ENCODE measurements at places on chromosomes 5 and 9.

DNA sequence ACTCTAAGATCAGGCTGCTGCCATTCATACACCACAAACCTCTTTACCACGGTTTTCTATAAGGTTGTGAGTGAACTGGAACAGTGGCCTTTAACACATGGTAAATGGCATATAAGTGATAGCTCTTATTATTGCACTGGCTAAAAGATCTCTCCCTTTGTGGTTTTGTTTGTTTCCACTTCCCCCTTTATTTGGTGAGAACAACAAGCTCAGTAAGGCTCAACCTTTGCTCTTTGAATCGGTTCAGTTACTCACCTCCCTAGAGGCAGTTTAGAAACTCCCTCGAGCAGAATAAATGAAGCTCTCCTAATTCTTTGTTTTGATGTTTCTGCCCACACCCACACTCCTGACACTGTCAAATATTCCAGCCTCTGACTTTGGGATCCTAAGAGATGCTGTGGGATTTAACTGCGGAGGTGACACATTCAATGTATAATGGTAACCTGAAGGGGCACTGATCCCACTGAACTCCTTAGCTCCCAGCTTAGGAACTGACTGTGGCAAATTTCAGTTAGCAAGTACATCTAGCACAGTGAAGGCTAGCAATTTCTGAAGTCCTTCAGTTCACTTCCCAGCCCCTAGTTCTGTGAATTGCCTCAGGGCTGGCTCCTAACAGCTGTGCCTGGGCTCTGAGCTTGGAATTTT is 22.5 kb upstream of the RAD23B start:
- no peak for DNase-seq

GRCh38 chr5:72651779-72652178 is 144.6 kb upstream of the ZNF366 start:
- DNase-seq, result no peak

- DNase-seq, result no peak
Measured at GRCh38 chr5:45062044-45062443, 253.3 kb downstream of the MRPS30 start.

DNA sequence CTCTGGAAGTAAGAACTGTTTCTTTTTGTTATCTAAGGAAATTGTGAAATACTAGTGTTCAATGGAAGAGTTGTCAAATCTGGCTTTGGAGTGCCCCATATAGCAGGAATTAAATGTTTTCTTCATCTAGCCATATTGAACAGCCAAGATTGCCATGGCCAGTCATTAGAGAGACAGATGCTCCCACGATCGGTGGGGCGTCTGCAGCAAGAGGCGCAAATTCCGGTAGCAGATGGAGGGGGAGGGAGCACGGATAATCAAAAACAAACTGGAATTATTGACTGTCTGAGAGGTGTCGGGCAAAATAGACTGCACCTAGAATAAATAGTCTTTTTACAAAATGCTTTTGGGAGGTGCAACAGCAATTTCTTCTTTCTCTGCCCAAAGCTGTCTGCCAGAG is 139.1 kb upstream of the FSTL4 start:
- DNase-seq, result no peak

GRCh38 chr9:21031091-21031807 is at the start of gene HACD4:
HACD4 (minus strand) TSS chr9:21031640; CDS start chr9:21031590, 50 bp downstream.
- peak; percentile 70 for DNase-seq

- DNase-seq, result peak; percentile 73
Measured at GRCh38 chr9:111937781-111938426, 41.3 kb downstream of the UGCG start.

DNA sequence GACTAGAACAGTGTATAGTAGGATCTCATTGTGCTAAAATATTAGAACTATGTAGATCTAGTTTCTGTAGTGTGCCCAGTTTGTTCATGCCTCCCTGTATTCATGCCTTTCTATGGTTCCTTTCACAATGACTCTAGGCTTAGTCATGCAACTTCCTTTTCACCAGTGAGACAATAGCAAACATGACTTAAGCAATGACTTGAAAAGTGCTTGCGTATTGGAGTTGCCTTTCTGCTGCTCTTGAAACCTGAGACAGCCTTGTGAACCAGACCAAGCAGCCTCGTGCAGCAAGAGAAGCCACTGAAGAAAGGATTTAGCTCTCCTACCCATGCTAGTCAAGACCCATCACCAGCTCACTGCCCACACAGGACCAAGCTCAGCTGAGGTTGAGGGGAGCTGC is 294.5 kb upstream of the TAS2R1 start:
- DNase-seq, result no peak

DNA sequence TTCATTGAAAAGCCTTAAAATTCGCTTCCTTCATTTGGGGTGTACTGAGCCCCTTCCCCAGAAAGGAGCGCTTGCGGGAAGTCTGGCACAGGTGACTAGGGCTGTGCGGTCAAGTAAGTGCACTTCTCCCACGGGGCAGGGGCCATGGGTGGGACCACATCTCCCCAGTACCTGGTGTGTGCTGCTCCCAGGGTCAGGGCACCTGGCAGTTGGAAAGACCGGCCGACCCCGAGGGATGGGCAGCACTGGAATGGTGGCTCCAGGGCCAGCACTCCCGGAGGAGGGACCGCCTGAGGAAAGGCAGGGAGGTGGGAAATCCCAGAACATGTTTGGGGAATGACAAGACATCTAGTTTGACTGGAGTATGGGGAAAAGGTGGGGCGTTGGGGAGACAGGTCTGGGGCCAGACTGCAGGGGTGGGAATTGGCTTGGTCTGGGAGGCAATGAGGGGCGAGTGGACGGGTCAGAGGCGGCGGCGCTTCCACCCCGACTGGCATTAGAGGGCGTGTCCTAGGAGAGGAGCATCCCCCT is 727 bp upstream of the GLIPR2 start:
- DNase-seq, result no peak

DNA sequence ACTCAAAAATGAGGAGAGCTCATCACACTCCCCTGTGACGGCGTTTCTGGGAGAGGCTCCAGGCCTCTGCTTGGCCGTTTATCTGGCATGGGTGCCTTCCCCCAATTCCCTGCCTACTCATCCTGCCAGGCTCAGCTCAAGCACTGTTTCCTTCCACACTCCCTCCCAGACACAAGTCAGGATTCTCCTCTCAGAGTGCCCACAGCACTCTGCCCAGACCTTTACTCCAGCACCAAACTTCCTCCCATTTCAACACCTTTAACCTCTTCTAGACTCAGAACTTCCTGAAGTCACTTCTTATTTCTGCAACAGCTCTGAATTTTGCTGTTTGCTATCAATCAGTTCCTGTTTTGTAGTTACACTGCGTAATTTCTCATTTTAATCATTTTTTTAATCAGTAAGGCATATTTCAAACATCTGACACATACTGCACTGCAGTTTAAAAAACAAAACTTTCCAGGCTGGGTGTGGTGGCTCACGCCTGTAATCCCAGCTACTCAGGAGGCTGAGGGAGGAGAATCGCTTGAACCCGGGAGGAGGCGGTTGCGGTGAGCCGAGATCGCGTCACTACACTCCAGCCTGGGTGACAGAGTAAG is 16.0 kb downstream of the TRMO start:
- DNase-seq, result peak; percentile 57

- DNase-seq, result no peak
Measured at GRCh38 chr9:81984928-81985327, 3.6 kb upstream of the SPATA31D1 start.

DNA sequence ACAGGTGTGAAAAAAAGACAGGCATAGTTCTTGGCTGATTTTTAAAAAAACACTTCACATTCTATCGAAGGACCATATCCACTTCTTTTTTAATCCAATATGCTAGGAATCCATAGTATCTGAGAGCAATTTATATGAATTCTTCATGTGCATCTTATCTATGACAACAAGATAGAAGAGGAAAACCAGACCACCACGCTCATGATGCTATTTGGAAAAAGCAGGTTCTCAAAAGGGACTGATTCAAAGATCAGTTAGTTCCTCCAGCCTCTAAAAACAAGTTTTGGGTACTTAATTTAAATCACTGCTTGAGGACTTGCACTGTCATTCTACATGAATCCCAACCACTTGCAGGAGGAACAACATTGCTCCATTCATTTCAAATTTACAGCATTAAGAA is 6.3 kb downstream of the MEF2C start:
- no peak for DNase-seq

GRCh38 chr5:67081261-67081660 is 115.3 kb downstream of the CD180 start:
- no peak for DNase-seq

GRCh38 chr5:154264549-154265196 is 74.1 kb downstream of the GALNT10 start:
- DNase-seq, result no peak

DNA sequence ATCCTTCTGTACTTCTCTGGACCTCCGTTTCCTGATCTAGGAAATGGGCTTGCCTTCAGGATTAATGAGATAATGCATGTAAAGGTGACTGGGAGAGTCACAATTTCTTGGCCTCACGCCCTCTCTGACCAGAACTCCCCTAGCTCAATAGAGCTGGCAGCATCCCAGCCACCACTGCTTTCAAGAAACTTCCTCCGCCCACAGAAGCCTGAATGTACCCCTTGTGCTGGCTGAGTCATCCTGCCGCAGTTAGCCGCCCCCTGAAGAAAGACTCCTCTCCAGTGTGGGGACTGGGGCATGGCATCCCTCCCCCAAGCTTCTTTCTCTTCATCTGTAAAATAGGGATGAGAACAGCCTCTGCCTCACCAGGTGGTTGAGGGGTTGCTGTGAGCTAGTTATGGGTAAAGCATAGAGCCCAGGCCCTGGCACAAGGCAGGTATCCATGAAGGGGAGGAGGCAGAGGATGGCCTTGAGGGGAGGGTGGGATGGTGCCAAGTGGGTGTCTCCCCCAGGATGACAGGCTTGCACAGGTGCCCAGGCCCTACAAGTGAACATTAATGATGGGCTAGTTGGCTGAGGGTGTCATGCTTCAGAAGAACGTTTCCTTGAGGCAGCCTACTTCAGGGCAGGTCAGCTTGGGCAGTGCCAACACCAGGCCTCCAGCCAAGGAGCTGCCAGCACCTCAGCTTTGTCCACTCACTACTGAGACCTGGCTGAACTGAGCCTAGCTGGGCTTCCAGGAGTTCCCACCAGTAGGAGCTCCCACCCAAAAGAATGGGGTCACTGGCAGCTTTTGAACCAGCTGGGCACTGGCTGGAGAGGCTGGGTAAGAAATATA is 3.4 kb downstream of the PDLIM4 start:
- DNase-seq, result peak; percentile 66

DNA sequence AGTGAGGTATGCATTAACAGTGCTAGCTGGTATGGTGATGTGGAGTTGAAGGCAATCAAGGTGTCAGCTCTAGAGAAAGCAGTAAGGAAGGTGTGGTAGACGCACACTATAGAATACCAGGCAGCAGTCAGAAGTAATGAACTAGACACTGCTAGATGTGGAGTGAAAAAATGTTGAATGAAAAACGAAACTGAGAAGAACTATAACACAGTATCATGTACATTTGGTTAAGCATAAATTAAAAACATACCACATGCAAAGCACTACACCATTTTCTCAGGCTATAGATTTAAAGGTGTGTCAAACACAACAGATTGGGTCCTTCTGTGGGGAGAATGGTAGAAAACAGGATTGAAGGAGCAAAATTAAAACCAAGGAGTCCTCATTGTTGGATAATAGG is 15.4 kb downstream of the ZNF622 start:
- DNase-seq, result no peak

GRCh38 chr5:83530193-83530592 is 58.6 kb downstream of the VCAN start:
- no peak for DNase-seq

- DNase-seq, result no peak
Measured at GRCh38 chr5:33692980-33693379, 198.8 kb downstream of the ADAMTS12 start.

- no peak for DNase-seq
Measured at GRCh38 chr5:109866051-109866450, 176.3 kb downstream of the MAN2A1 start.

GRCh38 chr9:95764533-95765319 is 110.8 kb upstream of the ERCC6L2 start:
- DNase-seq, result no peak

GRCh38 chr5:52915176-52915875 is 73.8 kb upstream of the ITGA2 start:
- peak; percentile 57 for DNase-seq

DNA sequence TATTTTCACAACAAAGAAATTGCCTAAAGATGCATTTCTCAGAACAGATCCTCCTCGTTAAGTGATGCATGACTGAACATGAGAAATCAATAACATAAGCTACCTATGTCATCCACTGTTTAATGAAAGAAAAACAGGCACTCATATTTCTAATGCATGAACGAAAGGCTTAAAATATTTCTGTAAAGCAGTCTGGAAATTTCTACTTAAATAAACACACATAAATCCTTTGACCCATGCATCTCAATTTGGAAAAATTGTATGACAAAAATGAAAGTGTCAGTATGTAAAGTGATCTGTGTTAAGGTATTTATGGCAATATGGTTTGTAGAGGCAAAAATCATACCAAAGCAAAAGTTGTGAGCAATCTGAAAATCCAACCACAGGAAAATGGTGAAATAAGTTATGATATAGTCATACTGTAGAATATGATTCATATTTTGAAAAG is 399.2 kb upstream of the GRAMD2B start:
- DNase-seq, result no peak

DNA sequence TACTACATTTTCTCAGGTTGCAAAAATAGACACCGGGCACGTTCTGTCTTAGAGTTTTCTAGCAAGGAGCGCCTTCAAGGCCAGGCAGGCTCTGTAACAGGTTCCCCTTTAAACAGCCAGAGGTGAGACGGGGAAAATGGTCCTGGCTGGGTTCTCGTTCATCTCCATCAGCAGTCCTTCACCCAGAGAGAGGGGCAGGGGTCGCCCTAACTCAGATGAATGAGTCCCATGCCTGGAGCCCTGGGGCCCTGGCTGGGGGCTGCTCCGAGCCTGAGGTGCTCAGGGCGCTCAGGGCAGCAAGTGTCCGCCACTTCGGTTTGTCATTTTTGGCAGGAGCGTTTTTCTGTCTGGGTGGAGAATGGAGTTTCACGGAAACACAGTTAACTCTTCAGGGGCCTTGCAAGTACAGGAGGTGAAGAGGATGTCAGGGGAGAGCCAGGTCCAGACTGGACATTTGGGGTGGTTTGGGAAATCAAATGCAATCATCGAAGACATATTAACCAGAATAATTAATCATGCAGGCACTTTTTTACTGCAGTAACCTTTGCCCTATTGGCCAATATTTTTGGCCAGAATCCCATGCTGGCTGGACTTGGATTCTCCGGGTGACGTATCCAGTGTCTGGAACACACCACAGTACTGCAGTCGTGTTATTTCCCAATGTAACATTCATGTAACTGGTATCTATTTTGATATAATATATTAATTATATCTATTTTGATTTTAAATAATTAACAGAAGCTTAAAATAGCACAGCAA is 2.9 kb downstream of the NTNG2 start:
- no peak for DNase-seq

- DNase-seq, result no peak
Measured at GRCh38 chr5:111731638-111732037, 25.4 kb downstream of the NREP start.

DNA sequence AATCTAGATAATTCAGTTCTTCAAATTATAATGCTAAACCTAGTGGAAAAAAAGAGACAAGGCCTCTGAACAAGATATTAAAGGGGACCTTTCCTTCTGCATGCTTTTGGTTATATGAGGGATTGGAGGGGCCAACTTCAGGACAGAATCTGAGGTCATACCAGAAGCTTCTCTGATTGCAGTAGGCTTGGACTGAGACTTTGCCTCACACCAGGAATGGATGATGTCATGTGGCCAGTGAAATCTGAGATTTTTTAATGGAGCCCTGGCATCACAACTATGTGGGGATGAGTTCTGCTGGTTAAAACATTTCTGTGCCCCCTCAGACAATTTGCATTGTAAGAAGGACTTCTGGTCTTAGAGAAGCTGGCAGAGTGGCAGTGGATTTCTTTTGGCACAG is 88.6 kb downstream of the ANGPTL2 start:
- no peak for DNase-seq

Measured in activated CD4-positive, alpha-beta T cell treated with anti-CD3 and anti-CD28 coated beads for 48 hours (primary cell).